Left ventricle myocardium inferior (tissue), 1 donor: ENCODE measurements at places on chromosomes 6 and 20. TPM values are rescaled to one million over a fixed set of nuclear protein-coding genes. Genes with fewer than 3 reads are reported as not detected.
A peak's percentile ranks its signal among the peaks of the same experiment; 100 is the strongest.

CAGE1 gene
- total RNA-seq = not detected

ABHD16B gene
- total RNA-seq = not detected

ZNF512B gene
- 12.6 TPM for total RNA-seq

NKAPL gene
- total RNA-seq = 4.5 TPM

MOG gene
- 14.7 TPM for total RNA-seq

MUC21 gene
- not detected for total RNA-seq

NAPB gene
- total RNA-seq = 5.2 TPM

SCRT2 gene
- not detected for total RNA-seq

TSBP1 gene
- not detected for total RNA-seq

TTLL9 gene
- total RNA-seq = 0.05 TPM

- no peak for DNase-seq
- H3K4me1 ChIP-seq = peaks cover 12% of the 10 kb centered on the region
- H3K4me3 ChIP-seq = no peak overlapping the region
- no peaks in the 10 kb centered on the region for H3K36me3 ChIP-seq
These were observed 123.6 kb downstream of the CDC5L start for GRCh38 chr6:44511126-44511525.

- no peak overlapping the region for H3K27ac ChIP-seq
- no peaks in the 10 kb centered on the region for H3K36me3 ChIP-seq
- no peak for DNase-seq
These were observed 66.5 kb upstream of the SLC35F1 start for GRCh38 chr6:117840541-117840983.

- DNase-seq = no peak
- H3K36me3 ChIP-seq = peaks cover 31% of the 10 kb centered on the region
- H3K4me3 ChIP-seq = no peak overlapping the region
These were observed 107.8 kb downstream of the ZFP64 start for GRCh38 chr20:52083627-52084232.

DNA sequence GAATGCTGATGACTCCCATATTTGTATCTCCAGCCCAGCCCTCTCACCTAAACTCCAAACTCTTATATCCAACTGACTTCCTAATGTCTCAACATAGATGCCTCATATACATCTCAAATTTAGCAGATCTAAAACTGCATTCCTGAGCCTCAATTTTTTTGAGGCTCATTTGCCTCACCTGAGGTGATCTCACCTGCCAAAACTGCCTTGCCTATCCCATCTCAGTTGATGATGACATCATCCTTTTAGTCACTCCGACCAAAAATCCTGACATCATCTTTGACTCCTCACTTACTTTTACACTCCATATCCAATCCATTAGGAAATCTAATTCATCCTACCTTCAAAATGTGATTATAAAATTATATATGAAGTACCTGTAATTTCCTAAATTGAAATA lies 25.6 kb upstream of the SLPI start:
- H3K36me3 ChIP-seq = no peaks in the 10 kb centered on the region
- H3K27me3 ChIP-seq = peaks cover 85% of the 10 kb centered on the region
- no peak overlapping the region for H3K27ac ChIP-seq
- no peaks in the 10 kb centered on the region for H3K4me1 ChIP-seq

DNA sequence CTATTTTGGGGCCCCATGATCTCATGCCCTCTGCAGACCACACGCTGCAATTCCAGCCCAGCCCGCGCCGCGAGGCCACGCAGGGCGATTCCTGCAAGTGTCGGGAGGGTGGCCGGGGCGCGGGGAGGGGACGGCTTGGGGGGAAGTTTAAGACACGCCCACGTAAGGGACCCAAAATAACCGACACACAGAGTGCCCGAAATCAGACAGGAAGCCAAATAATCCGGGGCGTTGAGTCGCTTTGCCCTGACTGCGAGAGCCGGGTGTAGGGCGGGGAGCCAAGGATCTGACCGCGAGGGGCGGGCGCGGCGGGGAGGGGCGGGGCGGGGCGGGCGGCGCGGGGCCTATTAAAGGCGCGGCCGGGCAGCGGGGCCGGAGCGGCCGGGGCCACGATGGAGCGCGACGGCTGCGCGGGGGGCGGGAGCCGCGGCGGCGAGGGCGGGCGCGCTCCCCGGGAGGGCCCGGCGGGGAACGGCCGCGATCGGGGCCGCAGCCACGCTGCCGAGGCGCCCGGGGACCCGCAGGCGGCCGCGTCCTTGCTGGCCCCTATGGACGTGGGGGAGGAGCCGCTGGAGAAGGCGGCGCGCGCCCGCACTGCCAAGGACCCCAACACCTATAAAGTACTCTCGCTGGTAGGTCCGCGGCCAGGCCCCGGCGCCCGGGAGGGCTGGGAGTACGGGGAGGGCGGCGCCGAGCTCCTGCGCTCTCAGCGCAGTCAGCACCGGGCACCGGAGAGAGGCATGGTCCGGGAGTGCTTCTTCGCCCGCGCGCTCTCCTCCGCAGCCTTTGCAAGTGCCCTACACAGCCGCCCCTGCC lies at the start of gene ENPP1:
Gene ENPP1, plus strand, starts transcription at position 377 of the 816 bp plus-strand sequence. Its CDS starts 16 bp downstream, at position 393.
- peak within 1 kb of the TSS; percentile 79 for H3K4me3 ChIP-seq
- H3K27ac ChIP-seq = peak within 1 kb of the TSS; percentile 73
- peaks cover 15% of the 10 kb centered on the region for H3K4me1 ChIP-seq
- H3K36me3 ChIP-seq = no peaks in the 10 kb centered on the region
- H3K27me3 ChIP-seq = peaks cover 15% of the 10 kb centered on the region
- peak; percentile 80 for DNase-seq

DNA sequence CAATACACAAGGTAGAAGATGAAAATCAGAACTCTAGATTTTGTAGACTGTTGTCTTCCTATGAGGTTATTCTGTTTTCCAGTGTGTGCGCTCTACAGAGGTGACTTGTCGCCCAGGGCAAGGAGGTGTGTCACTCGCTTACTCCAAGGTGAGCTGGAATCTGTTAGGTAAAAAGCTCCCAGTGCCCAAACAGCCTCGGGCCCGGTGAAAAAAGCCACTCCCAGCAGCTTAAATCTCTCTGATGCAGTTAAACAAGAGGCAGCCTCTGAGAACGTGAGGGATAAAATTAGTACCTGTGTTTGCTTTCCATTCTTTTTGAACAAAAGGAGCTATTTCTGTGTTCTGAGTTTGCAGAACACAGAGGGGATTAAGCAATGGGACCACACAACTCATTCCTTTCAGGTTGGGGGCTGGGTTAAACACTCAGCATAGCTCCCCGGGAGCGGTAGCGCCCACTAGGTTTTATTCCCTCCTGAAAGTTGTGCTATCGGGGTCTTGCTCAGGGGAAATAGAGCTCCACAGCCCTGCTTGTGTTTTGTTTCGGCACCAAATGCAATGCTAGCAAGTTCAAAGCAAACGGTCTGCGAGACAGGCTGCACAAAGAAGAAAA lies 181.2 kb downstream of the FOXA2 start:
- H3K4me3 ChIP-seq = peak overlapping the region; percentile 52
- H3K4me1 ChIP-seq = peaks cover 8% of the 10 kb centered on the region
- no peak overlapping the region for H3K27ac ChIP-seq
- no peak for DNase-seq
- no peaks in the 10 kb centered on the region for H3K36me3 ChIP-seq

DNA sequence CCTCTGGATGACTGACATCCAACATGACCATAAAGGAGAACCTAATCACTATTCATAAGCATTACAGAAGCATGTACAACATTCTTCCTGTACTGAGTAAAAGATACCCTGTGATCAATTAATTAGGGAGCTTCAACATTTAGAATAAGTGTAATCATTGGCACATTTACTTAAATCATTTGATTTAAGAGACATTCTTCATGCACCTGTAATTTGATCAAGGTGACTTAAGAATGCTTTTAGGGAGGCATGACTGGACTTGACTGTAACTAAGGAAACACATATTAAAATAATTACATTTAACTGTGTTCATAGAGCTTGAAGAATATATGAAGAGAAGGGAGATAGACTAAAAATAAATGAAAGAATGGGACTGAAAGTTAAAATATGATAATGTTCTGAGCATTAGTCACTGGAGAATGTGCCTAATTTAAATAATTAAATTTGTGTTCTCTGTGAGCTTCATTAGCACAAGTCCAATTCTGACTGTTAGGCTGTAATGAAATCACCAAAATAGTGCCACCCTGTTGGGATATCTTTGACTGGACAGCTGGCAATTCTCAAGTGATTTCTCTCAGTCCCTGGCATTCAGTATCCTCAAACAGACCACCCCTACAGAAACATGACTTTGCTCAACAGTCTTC lies 295.5 kb upstream of the ADGRB3 start:
- H3K4me3 ChIP-seq = no peak overlapping the region
- H3K4me1 ChIP-seq = no peaks in the 10 kb centered on the region
- no peaks in the 10 kb centered on the region for H3K36me3 ChIP-seq
- no peak overlapping the region for H3K27ac ChIP-seq
- no peaks in the 10 kb centered on the region for H3K27me3 ChIP-seq

- no peaks in the 10 kb centered on the region for H3K36me3 ChIP-seq
- no peak overlapping the region for H3K4me3 ChIP-seq
- DNase-seq = no peak
- no peaks in the 10 kb centered on the region for H3K4me1 ChIP-seq
- no peak overlapping the region for H3K27ac ChIP-seq
These were observed 124.0 kb downstream of the PXDC1 start for GRCh38 chr6:3627501-3627900.

DNA sequence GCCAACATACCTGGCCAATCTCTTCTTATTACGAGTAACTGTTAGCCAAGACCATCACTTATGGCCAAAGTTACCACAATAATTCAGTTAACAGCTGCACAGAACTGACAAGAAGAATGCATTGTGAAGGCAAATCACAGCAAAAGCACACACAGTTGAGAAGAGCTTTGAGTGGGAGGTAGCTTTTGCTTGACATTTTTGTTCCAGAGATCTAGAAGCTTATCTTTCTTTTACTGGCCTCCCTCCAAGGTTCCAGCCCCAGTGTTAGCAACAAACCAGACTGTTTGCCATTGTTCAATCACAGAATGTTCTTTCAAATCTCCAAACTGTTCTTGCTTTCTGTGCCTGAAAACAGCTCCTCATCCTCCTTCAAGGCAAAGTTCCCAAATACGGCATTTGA lies 35.9 kb upstream of the IRAK1BP1 start:
- peaks cover 13% of the 10 kb centered on the region for H3K4me1 ChIP-seq
- H3K36me3 ChIP-seq = no peaks in the 10 kb centered on the region
- no peak for DNase-seq
- H3K27me3 ChIP-seq = no peaks in the 10 kb centered on the region

GRCh38 chr6:169577974-169578373 lies 123.9 kb downstream of the WDR27 start:
- peak overlapping the region; percentile 27 for H3K4me3 ChIP-seq
- H3K27me3 ChIP-seq = no peaks in the 10 kb centered on the region

DNA sequence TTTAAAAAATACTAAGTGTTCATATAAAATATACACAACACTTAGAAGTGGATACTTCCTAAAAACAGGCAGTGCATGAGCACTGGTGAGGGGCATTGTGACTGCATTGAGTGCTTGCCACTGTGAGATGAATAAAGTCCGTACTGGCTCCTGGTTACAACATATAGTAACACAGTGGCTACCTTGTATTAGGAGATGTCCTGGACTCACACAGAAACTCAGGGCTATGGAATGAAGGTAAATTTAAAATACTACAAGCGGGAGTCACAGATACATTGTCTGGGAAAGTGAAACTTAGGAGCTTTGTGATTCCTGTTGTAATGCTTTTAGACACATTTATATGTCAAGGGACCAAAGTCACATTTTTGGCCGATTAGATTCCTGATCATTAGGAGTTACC lies 36.5 kb upstream of the HLA-G start:
- peaks cover 22% of the 10 kb centered on the region for H3K4me1 ChIP-seq
- H3K4me3 ChIP-seq = peak overlapping the region; percentile 88
- H3K27ac ChIP-seq = no peak overlapping the region

DNA sequence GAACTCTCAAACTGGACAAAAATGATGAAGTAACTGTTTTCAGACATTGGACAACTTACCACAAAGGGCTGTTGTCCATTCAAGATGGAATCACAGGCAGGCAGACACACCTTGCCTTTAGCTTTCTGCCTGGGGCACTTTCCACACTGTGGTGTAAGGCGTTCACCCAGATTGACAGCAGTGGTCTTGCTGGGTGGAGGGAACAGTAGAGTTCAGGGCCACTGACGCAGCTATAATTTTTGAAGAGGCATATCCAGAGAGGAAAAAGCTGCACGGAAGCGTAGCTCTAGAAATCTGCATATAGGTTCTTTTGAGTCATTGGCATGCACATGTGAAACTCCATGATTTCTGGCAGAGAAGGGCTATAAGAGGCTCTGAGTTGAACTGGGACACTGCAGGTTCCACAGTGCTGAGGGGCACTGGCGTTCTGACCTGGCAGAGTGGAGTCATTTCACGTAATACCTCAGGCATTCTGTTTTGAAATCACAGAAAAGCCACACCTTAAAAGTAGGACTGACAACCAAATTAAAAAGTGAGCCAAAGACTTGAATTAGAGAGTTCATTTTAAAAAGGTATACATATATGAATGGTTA lies 105.0 kb upstream of the EDN1 start:
- no peak overlapping the region for H3K27ac ChIP-seq
- no peaks in the 10 kb centered on the region for H3K4me1 ChIP-seq
- no peak for DNase-seq
- no peak overlapping the region for H3K4me3 ChIP-seq

GRCh38 chr6:16739329-16739801 lies 21.9 kb downstream of the ATXN1 start:
- no peak overlapping the region for H3K4me3 ChIP-seq
- H3K27me3 ChIP-seq = no peaks in the 10 kb centered on the region
- DNase-seq = no peak
- H3K4me1 ChIP-seq = peaks cover 91% of the 10 kb centered on the region
- H3K36me3 ChIP-seq = no peaks in the 10 kb centered on the region
